ENCODE measurements at places on chromosomes 6 and 20.

- DNase-seq, result no peak
Observed at GRCh38 chr20:4153661-4154238, 138.4 kb upstream of the RNF24 start.

- DNase-seq, result no peak
Observed at GRCh38 chr20:58011947-58012610, 216.4 kb downstream of the ANKRD60 start.

DNA sequence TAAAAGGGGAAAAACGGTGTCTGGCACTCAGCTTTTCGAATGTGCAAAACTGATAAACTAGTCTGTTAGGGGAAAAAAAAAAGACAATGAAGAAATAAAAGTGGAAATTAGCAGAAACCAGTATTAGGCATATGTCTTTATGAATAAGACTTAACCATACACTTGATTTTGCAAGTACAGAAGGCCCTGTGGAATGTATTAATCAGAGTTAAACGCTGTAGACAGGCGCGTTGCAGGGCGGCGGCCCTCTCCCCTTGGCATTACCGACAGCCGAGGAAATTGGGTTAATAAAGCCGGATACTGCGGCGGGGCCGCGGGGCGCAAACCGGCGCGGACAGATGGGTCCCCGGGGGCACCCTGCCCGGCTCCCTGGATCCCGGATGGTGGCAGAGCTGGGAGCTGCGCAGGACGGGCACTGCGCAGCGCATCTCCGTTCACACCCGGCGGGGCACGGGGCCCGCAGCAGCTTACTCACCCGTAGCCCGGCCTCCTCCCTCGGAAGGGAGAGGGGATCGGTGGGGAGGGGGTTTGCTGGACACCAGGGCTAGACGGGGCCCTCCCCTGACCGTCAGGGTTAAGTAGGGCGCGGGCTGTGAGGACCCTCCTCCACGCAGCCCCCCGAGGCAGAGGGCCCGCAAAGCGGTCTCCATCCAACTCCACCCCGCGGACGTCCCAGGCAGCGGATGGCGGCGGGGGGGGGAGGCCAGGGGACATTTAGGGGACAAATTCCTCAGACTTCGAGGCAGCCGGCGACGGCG lies 2.0 kb downstream of the BHLHE23 start:
- DNase-seq, result no peak

- no peak for DNase-seq
Observed at GRCh38 chr20:50625986-50626677, 65.2 kb downstream of the RIPOR3 start.

GRCh38 chr6:28648035-28648877 lies 122.6 kb downstream of the GPX5 start:
- DNase-seq, result peak; percentile 38

- DNase-seq, result no peak
Observed at GRCh38 chr20:3150908-3151307, 8.8 kb downstream of the FASTKD5 start.

DNA sequence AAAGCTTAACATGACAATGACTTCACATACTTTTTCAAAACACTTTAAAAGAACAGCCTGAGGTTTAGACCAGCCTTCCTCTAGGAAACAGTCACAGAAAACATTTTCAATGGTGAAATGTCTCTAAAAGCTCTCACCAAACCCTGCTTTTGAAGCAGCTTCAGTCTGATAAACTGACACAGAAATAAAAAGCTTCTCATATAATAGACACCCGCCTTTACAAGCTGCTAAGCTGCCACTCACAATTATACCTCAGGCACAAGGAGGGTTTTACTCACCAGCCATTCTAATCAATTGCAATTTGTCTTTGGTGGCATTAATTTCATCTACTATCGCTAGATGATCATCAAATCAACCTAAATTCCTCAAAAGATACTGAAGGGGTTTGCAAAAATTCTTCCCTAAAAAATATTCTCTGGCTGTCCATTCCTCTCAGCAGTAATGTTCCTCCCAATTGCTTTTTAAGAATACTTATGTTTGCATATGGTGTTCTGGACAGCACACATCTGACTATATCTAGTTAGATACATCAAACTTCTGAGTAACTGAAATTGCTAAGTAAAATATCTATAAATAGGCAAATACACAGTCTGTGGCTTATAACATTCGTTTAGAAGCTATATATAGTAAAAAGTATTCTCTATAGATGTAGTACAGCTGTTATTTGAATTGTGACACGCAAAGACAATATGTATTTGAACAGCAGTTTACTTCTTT lies 29.4 kb downstream of the KIF13A start:
- DNase-seq, result no peak

- DNase-seq, result peak; percentile 60
Observed at GRCh38 chr20:41137614-41138474, 501 bp downstream of the PLCG1 start.
